Temporal lobe (tissue), 4 donors: ENCODE measurements at places on chromosomes 1 and 21. TPM values are rescaled to one million over a fixed set of nuclear protein-coding genes. Genes with fewer than 3 reads are reported as not detected.

Gene MATN1
- total RNA-seq = under 0.01 TPM

Gene LCE1F
- total RNA-seq = not detected

Gene COG2
- 20.2 TPM for total RNA-seq

Gene CSF3R
- 2.0 TPM for total RNA-seq

Gene PLA2G2F
- not detected for total RNA-seq

Gene RUNX1
- 0.49 TPM for total RNA-seq

Gene UQCRHL
- total RNA-seq = 1.2 TPM

Gene OLFM3
- total RNA-seq = 24.3 TPM
